ENCODE measurements at places on chromosomes 16 and 17. TPM values are rescaled to one million over a fixed set of nuclear protein-coding genes. Genes with fewer than 3 reads are reported as not detected.

Gene LGALS9B
- total RNA-seq: not detected

GRCh38 chr16:66205287-66206231 lies 160.9 kb upstream of the CDH5 start:
- H3K4me3 ChIP-seq: no peak overlapping the region
- H3K27me3 ChIP-seq: no peaks in the 10 kb centered on the region
- no peaks in the 10 kb centered on the region for H3K4me1 ChIP-seq

DNA sequence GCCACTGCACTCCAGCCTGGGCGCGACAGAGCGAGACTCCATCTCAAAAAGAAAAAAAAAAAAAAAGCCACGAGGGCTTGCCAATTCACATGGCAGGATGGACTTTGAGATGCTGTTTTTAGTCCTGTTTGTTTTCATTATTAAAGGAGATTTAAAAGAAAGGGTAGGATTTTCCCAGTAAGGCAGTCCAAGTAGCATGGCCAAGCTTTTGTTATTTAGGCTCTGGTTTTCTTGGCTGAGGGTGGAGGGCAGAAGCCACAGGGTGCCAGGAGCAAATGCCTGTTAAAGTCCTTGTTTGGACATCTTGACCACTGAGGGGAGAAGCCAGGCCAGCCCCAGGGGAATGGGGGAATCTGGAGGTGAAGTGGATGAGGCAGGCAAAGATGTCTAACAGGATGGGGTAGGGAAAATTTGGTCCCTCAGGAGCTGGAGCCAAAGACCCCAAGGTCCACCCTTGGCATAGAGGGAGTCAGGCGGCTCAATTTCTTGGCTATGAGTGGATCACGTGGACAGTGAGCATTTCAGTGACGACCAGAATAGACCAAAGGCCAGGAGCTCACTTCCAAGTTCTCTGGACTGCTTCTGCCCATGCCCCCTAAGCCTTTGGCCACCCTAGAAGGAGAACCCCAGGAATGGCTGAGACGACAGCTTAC lies 20.8 kb upstream of the PLLP start:
- DNase-seq: no peak
- H3K27me3 ChIP-seq: no peaks in the 10 kb centered on the region
- H3K4me3 ChIP-seq: no peak overlapping the region
- peaks cover 24% of the 10 kb centered on the region for H3K4me1 ChIP-seq

Gene CNTROB
- 22.6 TPM for total RNA-seq

Gene TMEM186
- 11.4 TPM for total RNA-seq

Gene MT1B
- total RNA-seq: not detected

Gene SLC6A4
- 15.0 TPM for total RNA-seq

GRCh38 chr16:73949574-73950320 lies 346.9 kb upstream of the PSMD7 start:
- H3K4me1 ChIP-seq: no peaks in the 10 kb centered on the region
- no peaks in the 10 kb centered on the region for H3K36me3 ChIP-seq
- no peak overlapping the region for H3K4me3 ChIP-seq
- H3K27ac ChIP-seq: no peak overlapping the region
- no peak for DNase-seq
- no peaks in the 10 kb centered on the region for H3K27me3 ChIP-seq

- H3K4me3 ChIP-seq: no peak overlapping the region
- DNase-seq: no peak
- H3K27ac ChIP-seq: no peak overlapping the region
- H3K36me3 ChIP-seq: no peaks in the 10 kb centered on the region
- no peaks in the 10 kb centered on the region for H3K27me3 ChIP-seq
- no peaks in the 10 kb centered on the region for H3K4me1 ChIP-seq
These were observed 61.9 kb downstream of the MPHOSPH6 start for GRCh38 chr16:82108100-82108499.

- no peak overlapping the region for H3K27ac ChIP-seq
- no peaks in the 10 kb centered on the region for H3K36me3 ChIP-seq
- no peaks in the 10 kb centered on the region for H3K27me3 ChIP-seq
- H3K4me3 ChIP-seq: no peak overlapping the region
- no peak for DNase-seq
- H3K4me1 ChIP-seq: peaks cover 5% of the 10 kb centered on the region
These were observed 10.8 kb downstream of the SSH2 start for GRCh38 chr17:29918922-29919856.
